ENCODE measurements at places on chromosomes 12 and 14. TPM values are rescaled to one million over a fixed set of nuclear protein-coding genes. Genes with fewer than 3 reads are reported as not detected.

The KRR1 gene
- 42.1 TPM for total RNA-seq

The LTBP2 gene
- 20.9 TPM for total RNA-seq

DNA sequence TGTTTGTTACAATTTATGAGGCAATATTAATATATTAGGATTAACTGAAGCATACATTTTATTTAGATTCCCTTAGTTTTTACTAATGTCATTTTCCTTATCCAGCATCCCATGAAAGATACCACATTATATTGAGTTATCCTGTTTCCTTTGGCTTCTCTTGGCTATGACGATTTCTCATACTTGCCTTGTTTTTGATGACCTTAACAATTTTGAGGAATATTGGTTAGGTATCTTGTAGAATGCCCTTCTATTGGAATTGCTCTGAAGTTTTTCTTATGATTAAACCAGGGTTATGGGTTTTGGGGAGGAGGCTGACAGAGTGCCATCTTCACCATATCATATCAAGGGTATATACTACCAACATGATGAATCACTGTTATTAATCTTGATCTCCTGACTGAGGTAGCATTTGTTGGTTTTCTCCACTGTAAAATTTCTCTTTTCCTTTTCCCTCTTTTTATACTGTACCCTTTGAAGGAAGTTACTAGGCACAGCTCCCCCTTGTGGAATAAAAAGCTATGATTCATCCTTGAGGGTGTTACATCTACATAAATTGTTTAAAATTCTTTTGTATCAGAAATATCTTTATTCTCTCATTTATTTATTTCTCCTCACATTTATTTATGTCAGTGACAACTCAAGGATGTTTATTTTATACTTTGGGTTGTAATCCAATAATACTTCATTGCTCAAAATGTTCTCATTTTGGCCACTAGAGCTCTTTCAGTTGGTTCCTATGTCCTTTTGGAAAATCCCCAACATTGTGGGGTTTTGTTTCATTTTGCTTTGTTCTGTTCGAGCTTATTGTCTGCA lies 239.0 kb downstream of the SLC16A7 start:
- no peaks in the 10 kb centered on the region for H3K27me3 ChIP-seq
- H3K4me3 ChIP-seq = no peak overlapping the region
- no peak for DNase-seq
- no peak overlapping the region for H3K27ac ChIP-seq
- H3K36me3 ChIP-seq = no peaks in the 10 kb centered on the region

- H3K27ac ChIP-seq = no peak overlapping the region
- no peak overlapping the region for H3K4me3 ChIP-seq
- no peaks in the 10 kb centered on the region for H3K27me3 ChIP-seq
- H3K36me3 ChIP-seq = no peaks in the 10 kb centered on the region
- H3K4me1 ChIP-seq = no peaks in the 10 kb centered on the region
Measured at GRCh38 chr12:65327207-65328076, 49.0 kb downstream of the MSRB3 start.

GRCh38 chr12:105843561-105843960 lies 295.2 kb downstream of the NUAK1 start:
- H3K4me3 ChIP-seq = no peak overlapping the region
- H3K36me3 ChIP-seq = no peaks in the 10 kb centered on the region
- no peak overlapping the region for H3K27ac ChIP-seq
- no peak for DNase-seq

GRCh38 chr12:128819293-128820144 lies 4.2 kb downstream of the SLC15A4 start:
- no peak for DNase-seq
- peaks cover 81% of the 10 kb centered on the region for H3K4me1 ChIP-seq
- H3K4me3 ChIP-seq = no peak overlapping the region
- H3K27ac ChIP-seq = no peak overlapping the region
- H3K27me3 ChIP-seq = no peaks in the 10 kb centered on the region

GRCh38 chr14:56064513-56064912 lies 53.7 kb upstream of the PELI2 start:
- no peak for DNase-seq
- no peak overlapping the region for H3K27ac ChIP-seq
- no peaks in the 10 kb centered on the region for H3K4me1 ChIP-seq
- H3K36me3 ChIP-seq = no peaks in the 10 kb centered on the region
- H3K27me3 ChIP-seq = no peaks in the 10 kb centered on the region
- H3K4me3 ChIP-seq = no peak overlapping the region

DNA sequence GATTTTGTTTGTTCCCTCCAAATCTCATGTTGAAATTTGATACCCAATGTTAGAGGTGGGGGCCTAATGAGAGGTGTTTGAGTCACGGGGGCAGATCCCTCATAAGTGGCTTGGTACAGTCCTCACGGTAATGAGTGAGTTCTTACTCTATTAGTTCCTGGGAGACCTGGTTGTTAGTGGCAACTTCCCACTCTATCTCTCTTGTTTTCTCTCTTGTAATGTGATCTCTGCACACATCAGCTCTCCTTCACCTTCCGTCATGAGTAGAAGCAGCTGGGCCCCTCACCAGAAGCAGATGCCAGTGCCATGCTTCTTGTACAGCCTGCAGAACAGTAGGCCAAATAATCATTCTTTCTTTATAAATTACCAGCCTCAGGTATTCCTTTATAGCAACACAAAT lies 29.6 kb upstream of the KCNK10 start:
- no peaks in the 10 kb centered on the region for H3K27me3 ChIP-seq
- no peak overlapping the region for H3K4me3 ChIP-seq
- no peak for DNase-seq
- no peaks in the 10 kb centered on the region for H3K4me1 ChIP-seq
- no peaks in the 10 kb centered on the region for H3K36me3 ChIP-seq

DNA sequence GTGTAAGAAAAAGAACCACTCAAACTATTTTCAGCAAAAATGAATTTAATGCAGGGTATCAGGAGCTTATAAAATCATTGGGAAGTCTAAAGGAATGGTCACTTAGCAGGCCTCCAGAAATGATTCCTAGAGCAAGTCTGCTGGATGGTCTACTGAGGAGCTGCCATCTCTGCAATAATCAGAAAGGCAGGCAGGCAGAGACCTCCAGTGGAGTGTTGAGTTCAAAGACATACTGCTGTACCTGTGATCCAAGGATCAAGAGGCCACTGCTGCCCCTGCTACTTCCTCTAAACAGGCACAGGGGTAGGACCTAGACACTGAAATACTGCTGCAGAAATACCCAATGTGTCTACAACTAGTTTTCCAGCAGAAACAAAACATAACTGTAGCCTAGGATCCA lies 14.5 kb upstream of the KICS2 start:
- H3K36me3 ChIP-seq = no peaks in the 10 kb centered on the region
- H3K4me3 ChIP-seq = no peak overlapping the region
- H3K4me1 ChIP-seq = no peaks in the 10 kb centered on the region
- H3K27me3 ChIP-seq = no peaks in the 10 kb centered on the region
